ENCODE measurements at places on chromosomes 12 and 14.

DNA sequence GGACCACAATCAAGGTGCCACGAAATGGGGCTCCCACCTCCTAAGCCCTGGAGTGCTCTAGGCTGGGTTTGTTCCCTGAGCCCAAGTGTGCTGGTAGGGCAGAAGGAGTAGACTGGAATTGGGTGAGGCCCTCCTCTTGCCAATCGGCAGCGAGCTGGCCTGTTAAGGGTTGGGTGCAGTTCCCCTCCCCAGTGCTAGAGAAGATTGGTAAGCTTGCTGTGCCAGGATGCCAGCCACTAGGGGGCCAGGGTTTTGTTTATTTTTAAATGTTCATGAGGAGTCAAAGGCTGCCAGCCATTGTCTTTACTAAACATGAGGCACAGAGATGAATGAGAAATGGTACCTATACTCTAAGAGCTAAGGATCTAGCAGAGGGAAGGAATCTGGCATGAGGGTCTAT, 79.7 kb downstream of the SPTB start:
- no peak for DNase-seq

DNA sequence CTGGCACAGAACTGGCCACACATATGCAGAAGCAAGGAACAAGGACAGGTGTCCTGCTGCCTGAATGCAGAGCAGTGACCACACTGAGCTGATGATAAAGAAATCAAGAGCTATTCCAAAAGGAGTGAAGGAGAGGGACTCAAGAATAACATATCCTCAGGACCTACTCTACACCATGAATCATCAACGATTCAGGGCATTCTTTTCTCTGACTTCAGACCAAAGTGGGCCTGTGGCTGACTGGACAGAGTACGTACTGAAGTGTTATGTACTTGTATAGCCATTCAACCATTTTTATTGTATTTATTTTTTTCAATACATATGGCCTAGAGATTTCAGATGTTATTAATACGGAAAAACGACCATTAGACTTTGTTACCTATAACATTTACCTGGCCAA, 177.5 kb upstream of the TMTC1 start:
- DNase-seq, result no peak

DNA sequence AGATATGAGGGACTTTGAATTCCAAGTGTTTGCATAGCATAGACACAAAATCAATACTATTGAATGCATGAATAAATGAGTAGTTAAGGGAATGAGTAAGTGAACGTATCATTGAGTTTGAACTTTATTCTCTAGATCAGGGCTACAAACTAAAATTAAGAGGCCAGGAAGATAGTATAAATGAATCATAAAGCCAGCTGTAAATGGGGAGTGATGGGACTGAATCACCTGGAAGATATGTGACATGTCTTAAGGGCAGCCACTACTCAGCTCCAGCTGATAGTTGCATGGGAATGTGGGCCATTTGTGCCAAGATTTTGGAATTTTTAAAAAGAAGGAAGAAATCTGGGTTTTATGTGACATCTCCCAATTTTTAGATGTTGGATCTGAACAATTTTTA, 229.9 kb downstream of the AKAP6 start:
- no peak for DNase-seq

DNA sequence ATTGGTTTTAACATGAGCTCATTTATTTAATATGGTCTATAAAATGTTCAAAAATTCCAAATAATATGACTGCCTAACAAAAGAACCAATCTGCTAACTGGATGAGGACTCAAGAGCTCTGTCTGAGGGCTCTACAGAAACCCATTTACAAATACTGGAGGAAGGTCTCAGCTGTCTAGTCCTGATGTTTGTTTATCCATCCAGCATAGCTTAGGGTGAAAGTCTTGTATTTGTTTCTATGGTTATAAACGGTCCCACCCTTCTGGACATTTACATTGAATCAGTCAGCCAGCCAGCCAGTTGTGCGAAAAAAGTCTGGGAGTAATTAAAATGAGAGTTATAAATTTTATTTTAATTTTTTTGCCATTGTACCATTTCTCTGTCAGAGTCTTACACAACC, 220.7 kb downstream of the BMP4 start:
- DNase-seq, result no peak

DNA sequence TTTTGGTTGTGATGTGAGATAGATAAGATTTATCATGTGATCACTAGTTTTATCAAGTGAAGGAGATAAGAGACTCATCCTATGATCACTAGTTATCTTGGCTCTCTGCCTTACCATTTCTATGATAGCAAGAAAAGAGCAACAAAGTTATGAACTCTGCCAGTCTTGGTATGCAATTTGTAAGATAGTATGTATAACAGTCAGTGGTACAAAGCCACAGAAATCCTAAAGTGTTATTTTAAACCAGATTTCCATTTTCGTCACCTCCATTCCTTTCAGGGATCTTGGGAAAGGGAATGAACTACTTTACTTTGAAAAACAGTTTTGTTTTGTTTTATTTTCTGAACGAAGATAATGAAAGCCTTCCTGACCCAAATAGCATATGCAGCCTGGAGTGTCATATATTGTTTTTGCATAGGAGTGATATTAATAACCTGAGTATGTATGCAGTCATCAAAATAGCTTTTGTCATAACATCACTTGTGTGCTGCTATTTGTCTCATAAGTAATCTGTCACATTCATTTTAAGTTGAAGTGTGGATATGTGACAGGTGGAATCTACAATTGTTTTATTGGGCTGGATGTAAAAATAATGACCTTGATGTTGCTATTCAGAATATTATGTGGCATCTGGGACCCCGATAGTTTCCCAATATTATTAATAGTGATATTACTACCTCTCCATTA, 35.0 kb downstream of the FLRT2 start:
- no peak for DNase-seq

DNA sequence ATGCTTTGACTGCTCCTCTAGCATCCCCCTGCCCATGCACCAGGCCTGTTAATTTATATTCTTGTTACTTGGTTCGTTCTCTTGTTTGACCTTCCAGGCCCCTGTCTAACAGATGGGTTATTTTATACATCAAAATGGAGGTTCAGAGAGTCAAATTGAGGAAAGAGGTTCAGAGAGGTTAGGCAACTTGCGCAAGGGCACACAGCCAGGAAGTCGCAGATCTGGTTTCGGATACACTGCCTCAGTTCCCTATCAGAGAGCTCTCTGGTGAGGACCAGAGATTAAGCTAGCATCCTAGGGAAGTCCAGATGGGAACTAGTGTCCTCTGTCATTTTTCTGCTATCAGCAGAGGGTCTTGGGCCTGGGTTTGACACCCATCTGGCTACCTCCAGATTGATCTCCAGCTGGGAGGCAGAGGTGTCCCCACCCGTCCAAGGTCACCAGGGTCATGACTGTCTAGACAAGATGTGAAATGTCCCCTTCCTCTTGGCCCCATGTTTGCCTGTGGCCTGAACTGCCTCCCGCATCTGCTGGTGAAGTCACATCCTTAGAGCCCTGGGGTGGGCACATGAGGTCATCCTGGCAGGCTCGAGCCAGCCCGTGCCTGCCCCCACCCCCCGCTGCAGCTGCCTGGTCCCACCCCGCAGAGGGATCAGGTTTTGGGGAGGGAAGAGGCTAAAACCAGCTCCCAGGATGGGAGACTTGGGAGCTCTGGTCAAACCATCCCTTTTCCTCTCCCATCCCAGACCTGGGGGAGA, 84.3 kb upstream of the NCOR2 start:
- DNase-seq, result no peak

GRCh38 chr14:32824195-32824594, 114.5 kb upstream of the NPAS3 start:
- DNase-seq, result no peak

DNA sequence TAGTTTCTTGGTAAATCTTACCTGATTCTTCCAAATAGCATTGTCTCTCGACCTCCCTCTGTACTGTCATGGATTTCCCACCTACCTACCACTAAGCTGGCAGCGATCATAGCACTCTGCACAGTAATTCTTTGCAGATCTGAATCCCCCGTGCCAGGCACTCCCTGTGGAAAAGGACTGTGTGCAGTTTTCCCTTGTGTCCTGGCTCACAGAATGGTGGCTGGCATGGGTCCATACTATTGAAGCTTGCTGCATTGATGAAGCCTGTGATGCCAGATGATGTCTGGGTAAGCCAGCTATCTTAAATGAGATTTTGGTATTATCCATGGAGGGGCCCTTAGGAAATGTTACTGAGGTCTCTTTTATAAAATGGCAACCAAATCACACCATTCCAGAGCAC, 135.7 kb downstream of the RPAP3 start:
- DNase-seq, result no peak

- DNase-seq, result peak; percentile 92
These were observed 1.4 kb upstream of the ZFP36L1 start for GRCh38 chr14:68794130-68794850.

DNA sequence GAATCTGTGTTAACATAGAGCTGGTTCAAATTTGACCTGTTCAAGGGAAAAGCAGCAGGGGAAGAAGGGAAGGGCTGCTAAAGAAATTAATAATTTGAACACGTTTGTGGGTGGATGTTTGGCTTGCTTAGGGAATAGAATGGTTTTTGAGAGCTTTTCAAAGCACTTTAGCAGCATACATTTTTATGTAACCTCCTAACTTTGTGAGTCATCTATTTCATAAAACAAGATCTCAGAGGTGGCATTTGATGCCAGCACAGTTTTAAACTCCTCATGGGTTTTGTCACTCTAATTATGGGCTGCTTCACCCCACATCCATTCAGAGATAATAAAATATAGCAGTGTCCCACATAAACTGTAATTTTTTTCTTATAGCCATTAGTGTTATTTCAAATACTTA, 143.8 kb downstream of the ACSS3 start:
- no peak for DNase-seq

GRCh38 chr12:94872671-94872970, 130.9 kb downstream of the NDUFA12 start:
- DNase-seq, result no peak

DNA sequence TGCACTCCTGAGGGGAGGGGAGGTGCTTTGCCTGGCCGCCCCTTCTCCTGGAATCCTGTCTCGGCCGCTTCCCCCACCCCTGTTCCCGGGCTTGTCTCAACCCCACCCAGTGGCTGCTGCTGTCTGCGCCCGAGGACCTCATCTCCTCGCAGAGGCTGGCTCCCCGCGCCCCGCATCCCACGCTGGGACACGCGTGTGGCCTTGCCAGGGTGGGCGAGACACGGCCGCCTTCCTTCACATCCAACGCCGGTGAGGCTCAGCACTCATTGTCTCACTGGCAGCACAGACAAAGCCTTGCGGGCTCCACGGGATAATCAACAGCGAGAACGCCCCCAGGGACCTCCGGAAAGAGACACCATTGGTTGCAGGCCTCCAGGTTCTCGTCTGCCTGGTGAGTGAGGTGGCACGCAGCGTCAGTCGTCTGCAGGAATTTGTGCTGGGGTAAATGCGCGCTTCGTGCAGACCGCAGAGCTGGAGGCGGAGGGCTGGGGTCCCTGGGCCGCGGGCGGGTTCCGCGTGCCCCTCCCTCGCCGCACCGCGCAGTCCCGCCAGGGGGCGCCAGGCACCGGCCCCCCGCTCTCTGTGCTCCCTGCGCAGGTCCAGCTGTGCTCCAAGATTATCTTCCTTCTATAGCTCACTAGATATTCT, 26.8 kb downstream of the CCDC177 start:
- DNase-seq, result peak; percentile 79

DNA sequence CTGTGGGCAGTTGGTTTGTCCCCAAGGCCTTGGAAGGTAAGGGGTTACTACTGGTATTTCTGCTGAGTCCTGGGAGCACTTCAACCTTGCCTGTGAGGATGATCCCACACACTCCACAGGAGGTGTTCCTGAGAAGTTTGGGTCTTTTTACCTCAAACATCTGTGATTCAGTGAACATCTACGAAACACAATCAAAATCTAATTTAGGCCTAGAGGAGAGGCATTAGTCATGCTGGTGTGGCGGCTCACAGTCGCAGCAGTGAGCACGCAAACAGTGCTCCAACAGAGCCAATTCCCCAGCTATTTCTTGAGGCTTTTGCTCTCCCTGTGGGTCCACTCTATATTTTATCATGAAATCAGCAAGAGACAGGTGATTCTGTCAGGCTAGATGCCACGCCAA, 107.6 kb downstream of the APAF1 start:
- DNase-seq, result no peak

DNA sequence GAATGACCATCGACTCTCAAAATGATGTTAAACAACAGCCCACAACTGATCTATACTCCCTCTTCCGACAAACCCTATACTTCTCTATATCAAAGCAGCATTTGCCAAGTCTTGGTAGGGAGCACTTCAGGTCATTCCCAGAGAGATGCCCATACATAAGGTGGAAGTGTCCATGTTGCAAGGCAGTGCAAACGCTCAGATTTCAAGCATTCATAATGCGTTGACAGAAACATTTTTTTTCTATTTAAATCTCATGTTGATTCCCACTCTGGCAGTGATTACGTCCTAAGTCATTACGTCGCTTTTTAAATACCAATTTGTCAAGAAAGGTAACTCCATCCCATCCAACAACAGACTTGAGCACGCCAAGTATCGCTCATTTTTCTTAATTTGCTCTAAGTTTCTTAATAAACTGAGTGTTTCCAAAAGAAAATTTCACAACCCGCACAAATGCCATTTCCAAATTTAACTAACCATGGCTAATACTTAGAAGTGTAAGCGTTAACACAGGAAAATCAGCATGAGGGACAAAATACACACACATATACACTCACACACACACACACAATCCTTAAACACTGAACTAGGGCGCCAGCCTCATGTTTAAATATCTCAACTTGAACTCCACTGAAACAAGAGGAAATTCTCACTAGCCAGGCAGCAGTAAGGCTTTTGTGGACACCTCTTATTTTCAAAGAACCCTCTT, 1.1 kb downstream of the GXYLT1 start:
- no peak for DNase-seq

GRCh38 chr12:67969134-67969802, 20.0 kb upstream of the IFNG-AS1 start:
- no peak for DNase-seq

- no peak for DNase-seq
These were observed 47.2 kb downstream of the FOXG1 start for GRCh38 chr14:28813810-28814209.

DNA sequence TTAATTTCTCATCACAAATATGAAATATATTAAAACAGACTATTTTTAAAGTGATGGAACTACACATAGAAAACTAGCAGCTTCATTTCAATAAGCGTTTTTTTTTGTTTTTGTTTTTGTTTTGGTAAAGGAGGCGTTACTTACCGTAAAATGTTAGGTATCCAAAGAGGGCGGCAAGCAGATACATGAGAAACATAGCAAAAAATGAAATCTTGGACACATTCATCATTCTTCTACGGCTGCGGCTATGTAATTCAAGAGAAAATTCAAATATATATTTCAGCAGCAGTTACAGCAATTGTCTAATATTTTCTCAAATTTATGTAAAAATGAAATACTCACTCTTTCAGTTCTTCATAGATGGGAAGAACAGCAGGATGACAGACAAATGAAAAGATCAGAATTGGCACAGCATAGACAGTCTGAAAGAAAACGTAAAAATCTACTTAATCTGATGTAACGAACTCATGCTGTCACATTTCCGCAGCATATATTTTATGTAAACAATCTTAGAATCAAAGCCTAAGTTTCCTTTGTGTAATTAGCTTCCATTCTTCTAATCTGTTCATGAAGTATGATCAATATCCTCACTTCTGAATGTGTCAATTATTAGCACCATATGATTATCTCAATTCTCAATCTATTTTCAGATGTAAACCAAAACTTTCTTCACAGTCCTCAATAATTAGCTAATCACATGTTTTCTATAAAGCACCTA, 8.8 kb downstream of the SLC38A2 start:
- no peak for DNase-seq
